CD8-positive, alpha-beta memory T cell (primary cell): ENCODE measurements at places on chromosomes 13 and 19.

GRCh38 chr13:94656766-94657165 lies 55.1 kb downstream of the GPR180 start:
- DNase-seq, result no peak

DNA sequence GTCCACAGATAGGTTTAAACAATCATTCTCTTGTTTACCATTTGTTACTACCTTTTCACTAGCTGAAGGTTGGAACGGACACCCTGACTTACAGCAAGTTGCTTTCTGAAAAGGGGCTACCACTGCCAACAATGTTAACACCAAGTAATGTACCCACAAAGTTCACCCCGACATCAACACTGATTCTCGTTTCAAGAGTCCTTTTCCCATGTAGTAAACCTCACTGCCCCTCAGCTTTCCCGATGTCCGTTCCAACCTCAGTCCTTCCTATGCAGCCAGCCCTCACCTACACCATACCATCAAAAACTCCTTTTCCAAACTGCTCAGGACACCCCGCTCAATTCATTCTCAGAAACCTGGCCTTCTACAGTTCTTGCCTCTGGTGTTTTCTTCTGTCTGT lies 29.0 kb downstream of the PEG3 start:
- DNase-seq, result no peak

DNA sequence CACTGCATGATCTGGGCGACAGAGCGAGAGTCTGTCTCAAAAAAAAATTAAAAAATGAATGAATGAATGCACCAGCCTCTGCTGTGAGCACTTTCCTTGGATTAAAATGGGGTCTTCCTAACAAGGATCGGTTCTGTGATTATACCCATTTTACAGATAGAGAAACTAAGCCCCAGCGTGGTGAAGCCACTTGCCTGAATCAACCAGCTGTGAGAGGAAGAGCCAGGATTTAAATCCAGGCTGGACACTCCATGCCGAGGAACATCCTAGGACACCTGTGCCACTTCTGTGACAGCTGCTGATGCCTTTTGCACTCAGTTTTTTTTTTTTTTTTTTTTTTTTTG lies 14.1 kb downstream of the TLE5 start:
- no peak for DNase-seq

DNA sequence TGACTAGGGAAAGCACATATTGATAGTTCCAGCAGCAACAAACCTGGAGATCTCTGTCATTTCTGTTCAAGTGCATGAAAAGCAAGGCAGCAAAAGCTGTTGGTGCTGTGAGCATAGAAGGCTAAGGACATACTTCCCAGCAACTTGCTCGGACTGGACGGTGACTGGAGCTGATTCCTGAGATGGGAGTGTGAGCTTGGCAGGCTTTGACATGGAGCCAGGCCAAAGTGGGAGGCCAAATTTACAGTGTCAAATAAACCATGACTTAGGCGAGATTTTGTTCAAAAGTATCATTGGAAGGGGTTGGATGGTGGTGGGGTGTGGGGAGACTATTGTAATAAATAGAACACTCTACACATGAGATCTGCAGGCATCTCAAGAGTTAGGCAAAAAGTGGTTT lies 5.9 kb upstream of the ARGLU1 start:
- DNase-seq, result no peak

DNA sequence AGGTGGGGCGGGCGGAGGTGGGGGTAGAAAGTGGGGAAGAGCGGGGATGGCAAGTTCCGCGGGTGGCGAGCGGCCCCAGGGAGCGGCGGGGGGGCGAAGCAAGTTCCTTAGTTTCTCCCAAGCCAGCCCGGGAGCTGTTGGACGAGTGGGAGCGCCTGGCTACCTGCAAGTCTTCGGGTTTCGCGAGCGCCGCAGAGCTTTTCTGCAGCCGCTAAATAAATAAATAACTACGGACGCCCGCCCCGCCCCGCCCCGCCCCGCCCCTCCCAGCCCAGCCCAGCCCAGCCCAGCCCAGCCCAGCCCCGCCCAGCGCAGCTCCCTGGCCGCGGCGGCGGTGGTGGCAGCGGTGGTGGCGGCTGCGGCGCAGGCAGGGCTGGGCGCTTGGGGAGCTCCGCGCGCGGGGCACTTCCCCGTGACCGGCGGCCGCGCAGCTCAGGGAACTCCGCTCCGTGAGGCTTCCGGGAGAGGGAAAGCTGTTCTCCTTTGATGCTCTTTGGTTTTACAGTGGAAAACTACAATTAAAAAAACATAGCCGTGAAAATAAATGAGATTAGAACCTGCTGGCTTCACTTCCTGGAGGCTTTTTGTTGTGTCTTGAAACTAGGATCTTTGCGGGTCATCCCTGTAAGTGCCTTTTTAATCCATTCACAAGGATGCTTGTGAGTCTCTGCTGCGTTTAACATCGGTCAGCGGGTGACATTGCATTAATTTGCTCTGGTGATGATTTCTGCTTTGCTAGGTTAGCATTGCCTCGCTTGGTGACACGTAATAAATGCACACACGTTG lies at the start of gene UBE2L5:
Gene UBE2L5 (plus strand): TSS at position 440 of the 786 bp plus-strand sequence. CDS start 5,498 bp downstream, outside the sequence.
- peak; percentile 71 for DNase-seq

- no peak for DNase-seq
These were observed 197.5 kb downstream of the NBEA start for GRCh38 chr13:35139591-35139990.

GRCh38 chr19:48174445-48175030 lies 4.1 kb downstream of the ZSWIM9 start:
- DNase-seq, result no peak

DNA sequence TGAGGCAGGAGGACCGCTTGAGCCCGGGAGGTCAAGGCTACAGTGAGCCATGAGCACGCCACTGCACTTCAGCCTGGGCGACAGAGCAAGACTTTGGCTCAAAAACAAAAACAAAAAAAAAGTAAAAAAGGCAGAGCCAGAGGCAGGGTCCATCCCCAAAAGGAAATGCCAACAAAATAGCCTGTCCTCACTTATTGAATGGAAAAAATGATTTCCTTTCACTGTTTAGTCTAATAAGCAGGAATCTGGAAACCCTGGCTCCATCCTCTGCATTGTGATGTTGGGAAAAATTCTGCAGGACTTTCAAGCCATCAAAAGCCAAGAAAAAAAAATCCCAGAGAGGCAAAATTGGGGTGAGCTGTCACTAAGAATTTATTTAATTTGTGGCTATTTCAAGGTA lies 23.2 kb downstream of the ZIC5 start:
- DNase-seq, result no peak

DNA sequence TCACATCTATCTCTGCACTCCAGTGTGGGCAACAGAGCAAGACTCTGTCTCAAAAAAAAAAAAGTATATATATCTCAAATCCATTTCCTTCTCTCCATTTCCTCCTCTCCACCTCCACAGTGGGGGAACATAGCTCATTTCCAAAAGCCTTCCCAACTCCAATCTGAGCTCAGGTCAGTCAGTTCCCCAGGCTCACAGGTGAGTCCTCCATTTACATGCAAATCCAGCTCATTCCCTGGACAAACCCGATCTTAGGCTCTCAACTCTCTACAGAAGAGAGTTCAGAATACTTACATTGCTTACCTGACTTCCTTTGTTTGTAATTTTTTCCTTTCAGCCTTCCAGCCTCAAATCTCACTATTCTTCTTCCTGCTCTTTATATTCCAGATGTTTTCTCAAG lies 518.3 kb downstream of the GPC6 start:
- DNase-seq, result no peak

DNA sequence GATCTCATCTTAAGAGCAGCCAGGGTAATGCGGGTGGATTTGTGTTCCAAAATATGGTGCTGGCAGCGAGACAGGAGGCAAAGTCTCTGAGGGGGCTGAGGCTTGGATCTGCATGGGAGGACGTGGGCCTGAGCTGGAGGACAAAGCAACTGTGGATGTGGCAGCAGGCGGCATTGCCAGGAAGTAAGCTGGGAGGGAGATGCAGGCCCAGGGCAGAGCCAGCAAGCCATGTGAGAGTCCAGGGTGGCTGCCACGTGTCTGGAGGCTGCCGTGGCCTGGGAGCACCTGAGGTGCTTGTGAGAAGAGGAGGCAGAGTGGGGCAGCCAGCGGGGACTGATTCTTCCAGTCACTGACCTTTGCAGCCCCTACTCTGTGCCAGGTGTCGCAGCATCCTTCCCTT lies 52.0 kb downstream of the DPF1 start:
- no peak for DNase-seq
